ENCODE measurements at places on chromosomes 2 and 18.

DNA sequence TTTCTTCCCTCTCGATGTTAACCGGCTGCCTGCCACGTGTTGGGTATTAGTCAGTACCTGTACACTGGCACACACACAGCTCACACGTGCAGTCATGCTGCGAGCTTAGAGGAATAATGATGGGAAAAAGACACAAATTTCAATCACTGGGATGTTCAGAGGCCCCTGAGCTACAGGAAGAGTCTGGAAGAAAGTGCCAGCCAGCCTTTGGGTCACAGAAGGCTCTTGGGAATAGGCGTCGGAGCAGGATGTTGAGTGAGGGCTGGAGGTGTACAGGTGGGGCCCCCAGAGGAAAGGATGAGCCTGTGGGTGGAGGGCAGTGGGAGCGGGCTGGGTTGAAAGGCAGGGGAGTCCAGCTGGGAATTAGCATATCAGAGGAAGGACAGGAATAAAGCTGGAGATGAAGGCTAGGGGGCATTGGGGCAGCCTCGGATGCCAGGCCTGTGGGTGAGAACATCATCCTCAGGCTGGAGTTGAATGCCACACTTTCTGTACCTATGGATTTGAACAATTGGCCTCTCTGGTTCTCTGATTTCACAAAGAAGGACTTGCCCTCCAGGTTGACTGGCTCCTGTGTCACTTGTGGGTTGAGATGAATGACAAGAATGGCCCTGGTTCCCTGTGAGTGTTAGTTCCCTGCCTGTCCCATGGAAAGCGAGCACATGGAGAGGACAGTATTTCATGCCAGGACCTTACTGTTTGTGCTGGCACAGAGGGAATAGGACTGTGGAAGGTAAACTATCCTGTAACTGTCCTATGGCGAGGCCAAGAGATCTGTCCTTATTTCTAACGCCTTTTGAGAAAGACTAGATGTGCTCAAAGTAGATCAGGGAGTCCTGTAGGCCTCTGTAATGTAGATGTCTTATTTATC is 40.6 kb downstream of the GREB1 start:
- no peak for DNase-seq

DNA sequence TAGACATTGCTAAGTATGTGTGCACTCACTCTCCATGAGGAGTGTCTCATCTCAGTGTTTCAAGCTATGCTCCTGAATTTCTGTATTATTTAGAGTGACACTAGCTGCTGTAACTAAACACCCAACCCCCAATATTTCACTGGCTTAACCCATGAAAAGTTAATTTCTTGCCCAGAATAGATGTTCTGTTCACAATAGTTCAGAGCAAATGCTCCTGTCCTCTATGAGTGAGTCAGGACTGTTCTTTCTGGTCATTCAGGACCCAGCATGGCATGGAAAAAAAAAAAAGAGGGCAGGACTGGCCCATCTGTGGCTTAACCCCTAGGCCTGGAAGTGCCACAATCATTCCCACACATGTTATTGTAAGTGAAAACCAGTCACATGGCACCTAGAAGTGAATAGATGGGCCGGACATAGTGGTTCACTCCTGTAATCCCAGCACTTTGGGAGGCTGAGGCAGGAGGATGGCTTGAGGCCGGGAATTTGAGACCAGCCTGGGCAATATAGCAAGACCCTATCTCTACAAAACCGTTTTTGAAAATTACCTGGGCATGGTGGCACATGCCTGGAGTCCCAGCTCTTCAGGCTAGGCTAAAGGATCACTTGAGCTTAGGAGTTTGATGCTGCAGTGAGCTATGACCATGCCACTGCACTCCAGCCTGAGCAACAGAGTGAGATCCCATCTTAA is 663.6 kb downstream of the IRS1 start:
- DNase-seq, result no peak

DNA sequence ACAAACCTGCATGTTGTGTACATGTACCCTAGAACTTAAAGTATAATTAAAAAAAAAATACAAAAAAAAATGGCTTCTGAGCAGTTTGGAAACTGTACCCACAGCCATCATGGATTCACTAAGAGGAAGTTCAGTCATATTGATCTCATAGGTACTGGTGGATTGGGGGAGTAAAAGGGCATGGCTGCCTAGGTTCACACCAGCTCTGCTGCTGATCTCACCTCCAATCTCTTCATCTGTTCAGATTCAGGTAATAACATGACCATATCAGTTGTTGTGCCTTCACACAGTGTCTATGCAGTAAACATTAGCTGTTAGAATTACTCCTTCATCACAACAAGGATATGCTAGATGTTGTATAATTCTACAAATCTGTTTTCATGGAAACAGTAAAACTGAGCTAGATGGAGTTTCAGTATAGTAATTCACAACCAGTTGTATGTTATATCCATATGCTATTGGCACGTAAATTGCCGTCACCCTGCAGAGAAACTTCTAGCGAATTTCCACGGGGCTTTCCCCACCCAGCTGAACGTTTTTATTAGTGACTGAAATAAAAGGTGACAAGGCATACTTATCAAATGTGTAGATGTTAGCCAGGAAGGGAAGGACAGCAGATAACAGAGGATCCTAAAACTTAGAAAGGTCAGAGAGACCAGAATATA is 59.3 kb upstream of the ITM2C start:
- no peak for DNase-seq

- peak; percentile 61 for DNase-seq
Observed at GRCh38 chr2:162153608-162154224, 1.7 kb upstream of the GCG start.

DNA sequence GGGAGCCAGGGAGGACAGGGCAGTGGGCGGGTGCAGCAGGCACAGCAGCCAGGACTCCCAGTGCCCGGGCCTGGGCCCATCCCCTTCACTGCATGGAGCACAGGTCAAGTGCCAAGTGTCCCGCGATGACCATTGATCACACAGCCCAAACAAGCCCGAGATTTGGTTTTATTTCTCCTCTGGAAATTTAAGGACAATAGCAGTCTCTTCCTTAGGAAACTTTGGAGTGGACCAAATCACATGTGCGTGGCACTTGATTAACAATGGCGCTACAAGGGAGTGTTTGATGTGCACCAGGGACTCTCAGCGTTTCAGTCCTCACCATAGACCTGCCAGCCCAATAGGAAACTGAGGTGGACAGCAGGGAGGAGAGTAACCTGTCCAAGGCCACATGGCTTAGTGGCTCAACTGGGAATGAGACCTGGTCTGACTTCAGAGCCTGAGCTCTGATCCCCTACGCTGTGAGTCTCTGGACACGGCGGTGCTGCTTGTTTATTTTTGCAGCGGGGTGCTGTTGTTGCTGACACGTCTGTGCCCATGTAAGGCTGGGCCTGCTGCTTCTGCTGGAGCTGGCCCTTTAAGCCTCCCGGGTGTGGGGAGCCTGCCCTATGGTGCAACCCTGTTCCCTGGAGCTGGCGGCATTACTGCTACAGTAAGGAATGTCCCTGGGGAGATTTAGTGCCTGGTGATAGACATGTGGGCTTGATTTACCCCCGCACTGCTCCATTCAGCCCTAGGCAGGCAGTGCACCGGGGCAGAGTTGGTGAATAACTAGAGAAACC is 194.2 kb downstream of the INHBB start:
- DNase-seq, result no peak

DNA sequence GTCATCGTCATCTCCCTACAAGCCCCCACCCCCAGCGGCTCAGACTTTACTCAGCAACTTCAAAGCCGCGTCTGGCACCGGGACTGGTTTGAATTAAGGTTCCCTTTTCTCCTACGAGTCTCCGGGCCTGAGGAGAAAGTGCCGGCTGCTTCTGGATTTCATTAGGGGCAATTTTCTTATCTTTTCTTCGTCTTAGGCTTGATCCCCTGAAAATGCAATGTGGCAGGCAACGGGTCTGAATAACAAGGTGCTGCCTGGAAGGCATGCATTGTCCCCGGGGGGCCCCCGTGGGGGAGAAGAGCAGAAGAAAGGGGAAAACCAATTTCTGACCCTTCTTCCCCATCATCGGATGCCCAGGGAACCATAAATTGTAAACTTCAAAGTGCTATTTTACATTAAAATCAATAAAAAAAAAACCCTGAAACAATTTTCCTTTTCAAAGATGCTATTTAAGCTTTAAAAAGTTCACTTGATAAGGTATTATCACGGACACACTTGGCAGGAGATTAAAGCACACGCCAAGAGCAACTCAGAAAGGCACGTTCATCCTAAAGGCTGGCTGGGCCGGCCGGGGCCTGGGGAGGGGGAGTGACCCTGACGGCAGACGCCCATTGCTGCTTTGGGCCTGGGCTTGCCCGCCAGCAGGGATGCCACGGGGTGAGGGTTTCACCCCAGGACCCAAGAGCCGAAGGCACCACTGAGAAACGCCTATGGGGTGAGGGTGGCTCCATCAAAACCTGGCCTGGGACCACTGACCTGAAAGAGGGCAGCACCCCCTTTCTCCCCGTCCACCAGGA is 230.4 kb downstream of the TWIST2 start:
- no peak for DNase-seq

GRCh38 chr2:221822416-221822815 is 250.3 kb upstream of the EPHA4 start:
- DNase-seq, result no peak

GRCh38 chr2:100427111-100427510 is 9.6 kb upstream of the CHST10 start:
- DNase-seq, result no peak

DNA sequence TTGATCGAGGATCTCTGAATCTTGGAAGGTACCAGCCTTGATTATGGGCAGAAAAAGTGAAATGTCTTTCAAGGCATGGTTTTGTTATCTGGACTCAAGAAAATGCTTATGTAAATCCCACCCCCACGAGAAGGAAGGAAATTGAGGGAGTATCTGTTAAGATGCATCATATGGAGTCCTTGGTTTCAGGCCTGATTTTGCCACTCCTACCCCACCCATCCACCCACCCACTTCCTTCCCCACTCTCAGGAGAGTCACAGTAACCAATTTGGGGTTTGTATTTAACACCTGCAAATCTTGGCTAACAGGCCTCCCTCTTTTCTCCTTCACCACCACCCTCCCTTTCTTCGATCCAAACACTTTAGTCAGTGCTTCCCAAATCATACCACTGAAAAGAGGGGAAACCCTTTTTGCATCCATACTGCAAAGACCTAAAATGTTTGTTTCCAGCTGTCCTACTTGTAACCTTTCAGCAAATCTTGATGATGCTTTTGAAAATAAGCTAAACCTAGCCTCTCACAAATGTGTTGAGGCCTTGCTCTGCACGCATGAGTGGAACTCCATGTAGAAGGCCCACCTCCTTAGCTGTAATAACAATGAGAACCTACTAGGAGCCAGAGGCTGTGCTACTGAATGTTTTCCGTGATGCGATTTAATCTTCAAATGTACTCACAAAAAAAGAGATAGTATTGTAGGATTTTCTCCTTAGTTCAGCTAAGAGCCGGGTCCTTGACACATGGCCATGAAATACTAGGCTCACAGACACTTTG is 34.8 kb downstream of the POU3F3 start:
- DNase-seq, result no peak

- DNase-seq, result peak; percentile 50
Observed at GRCh38 chr2:74441690-74442482, at the start of gene RTKN. Gene RTKN (minus strand): TSS chr2:74441937. CDS start chr2:74441816, 121 bp downstream.

DNA sequence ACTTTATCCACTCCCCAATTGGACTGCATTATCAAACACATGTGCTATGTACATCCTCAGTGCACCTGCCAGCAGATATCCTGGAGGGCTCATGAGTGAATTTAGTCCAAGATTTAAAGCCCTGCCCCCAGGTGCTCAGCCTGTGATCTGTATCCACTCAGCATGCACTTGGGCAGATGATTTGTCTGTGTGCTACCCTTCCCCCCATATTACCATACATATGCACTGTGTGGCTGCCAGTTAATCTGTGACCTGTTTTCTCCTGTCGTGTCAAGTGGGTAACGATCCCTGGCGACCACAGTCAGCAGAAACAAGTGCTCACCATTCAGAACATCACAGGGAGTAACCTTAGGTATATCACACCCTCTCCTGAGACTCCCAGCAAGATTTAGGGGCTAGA is 10.2 kb downstream of the NAGK start:
- no peak for DNase-seq

DNA sequence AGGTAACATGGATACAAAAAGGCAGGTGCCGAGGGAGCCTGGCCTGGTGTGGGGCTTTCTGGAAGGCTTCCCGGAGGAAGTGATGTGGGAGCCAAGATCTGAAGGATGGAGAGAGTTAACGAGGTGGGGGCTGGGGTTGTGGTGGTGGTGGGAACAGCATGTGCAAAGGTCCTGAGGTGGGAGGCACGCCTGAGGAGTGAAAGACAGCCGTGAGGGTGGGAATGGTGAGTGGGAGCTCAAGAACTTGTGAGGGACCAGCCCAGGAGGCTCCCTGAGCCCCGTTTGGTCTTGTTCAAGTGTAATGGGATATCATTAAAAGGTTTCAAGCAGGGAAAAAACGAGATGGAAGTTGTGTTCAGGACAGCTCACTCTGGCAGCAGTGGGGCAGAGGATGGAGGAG is 35.2 kb downstream of the TRPM8 start:
- no peak for DNase-seq

DNA sequence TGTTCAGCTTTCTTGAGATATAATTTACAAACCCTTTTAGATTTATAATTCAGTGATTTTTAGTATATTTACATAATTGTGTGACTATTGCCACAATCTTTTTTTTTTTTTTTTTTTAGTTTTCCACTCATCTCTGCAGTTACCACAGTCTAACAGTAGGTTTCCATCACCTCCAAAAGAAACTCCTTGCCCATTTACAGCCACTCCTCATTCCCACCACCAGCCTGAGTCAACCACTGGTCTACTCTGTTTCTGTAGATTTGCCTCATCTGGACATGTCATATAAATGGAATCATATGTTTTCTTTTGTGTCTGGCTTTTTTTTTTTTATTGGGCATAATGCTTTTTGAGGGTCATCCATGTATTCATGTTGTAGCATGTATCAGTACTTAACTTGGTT is 16.1 kb downstream of the MTX2 start:
- DNase-seq, result no peak

GRCh38 chr2:8572712-8573233 is 109.1 kb upstream of the ID2 start:
- no peak for DNase-seq

- no peak for DNase-seq
Observed at GRCh38 chr2:30974554-30974953, 163.7 kb downstream of the GALNT14 start.

DNA sequence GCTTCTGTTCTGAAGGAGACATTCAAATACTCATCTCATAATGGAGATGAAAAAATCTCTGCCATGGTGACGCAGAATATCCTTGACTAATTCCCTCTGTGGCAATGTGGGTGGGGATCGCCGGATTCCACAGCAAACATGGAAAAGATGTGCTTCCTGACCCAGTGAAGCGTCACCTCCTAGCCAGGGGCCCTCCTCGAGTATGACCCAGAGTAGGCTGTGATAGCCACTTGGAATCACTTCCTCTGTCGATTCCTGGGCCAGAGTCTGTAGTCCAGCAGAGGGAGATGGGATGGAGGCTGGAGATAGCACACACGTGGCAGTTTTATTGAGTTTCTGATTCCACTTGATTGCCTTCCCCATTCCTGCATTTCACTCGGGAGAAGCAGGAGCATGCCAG is 36.8 kb downstream of the DRC1 start:
- no peak for DNase-seq

DNA sequence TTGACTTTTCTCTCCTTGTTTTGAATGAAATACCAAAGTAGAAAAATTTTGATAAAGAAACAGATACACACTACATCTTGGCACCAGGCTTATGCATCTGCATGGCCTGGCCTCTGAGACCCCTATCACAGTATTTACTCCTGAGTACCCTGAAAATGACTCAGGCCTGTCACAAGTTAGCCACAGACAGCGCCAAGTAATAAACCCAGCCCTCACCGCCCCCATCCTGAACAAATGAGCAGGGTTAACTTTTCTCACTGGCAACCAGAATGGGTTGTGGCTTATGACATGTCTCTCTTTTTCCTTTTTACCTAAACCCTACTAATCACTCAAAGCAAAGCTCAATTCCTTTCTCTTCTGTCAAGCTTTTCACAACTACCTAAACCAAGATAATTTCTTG is 35.3 kb downstream of the SPRED2 start:
- no peak for DNase-seq
